ENCODE measurements at places on chromosomes 3 and 15.
A peak's percentile ranks its signal among the peaks of the same experiment; 100 is the strongest.

DNA sequence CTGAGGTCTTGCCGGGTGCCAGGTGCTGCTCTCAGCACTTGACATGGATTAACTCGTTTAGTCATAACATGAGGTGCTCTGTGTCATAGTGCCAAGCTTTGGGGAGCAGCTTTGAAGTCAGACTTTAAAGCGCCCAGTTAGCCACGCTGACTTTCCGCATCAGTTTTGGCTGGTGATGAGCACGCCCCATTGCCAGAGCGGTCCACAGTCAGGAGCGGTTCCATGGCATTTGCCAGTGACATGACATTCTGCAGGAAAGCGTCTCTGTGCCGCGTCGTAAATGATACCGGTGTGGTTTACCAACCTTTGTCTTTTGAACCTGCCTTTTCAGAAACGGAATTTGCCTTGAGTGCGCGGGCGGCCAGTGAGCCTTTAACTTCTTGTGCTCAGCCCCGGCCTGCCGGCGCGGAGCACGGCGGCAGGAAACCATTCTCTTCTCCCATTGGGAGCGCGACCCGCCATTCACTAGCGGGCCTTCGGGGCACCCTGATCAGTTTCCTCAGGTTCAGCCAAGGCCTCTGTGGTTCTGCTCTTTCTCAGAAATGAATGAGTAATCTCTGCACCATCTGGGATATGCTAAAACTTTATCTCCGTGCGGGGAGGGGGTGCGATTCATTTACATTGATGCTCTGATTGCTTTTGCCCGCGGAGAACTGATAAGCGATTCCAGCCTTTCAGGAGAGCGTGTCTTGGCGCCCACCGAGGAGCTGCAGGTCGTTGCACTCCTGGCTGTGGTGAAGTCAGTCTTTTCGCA lies 1.7 kb upstream of the SLC2A2 start:
- no peaks in the 10 kb centered on the region for H3K4me1 ChIP-seq
- DNase-seq, result no peak
- H3K36me3 ChIP-seq, result no peaks in the 10 kb centered on the region
- H3K27ac ChIP-seq, result no peak overlapping the region

- H3K27me3 ChIP-seq, result peaks cover 58% of the 10 kb centered on the region
- H3K27ac ChIP-seq, result no peak overlapping the region
- H3K4me1 ChIP-seq, result peaks cover 28% of the 10 kb centered on the region
- no peak overlapping the region for H3K4me3 ChIP-seq
Measured at GRCh38 chr3:138933981-138934691, 12.8 kb downstream of the FOXL2 start.

- H3K4me3 ChIP-seq, result peak overlapping the region; percentile 100
- H3K27ac ChIP-seq, result peak overlapping the region; percentile 100
- no peaks in the 10 kb centered on the region for H3K27me3 ChIP-seq
Measured at GRCh38 chr3:33442190-33442589, 2.0 kb upstream of the UBP1 start.

- H3K27me3 ChIP-seq, result no peaks in the 10 kb centered on the region
- no peaks in the 10 kb centered on the region for H3K36me3 ChIP-seq
- no peak overlapping the region for H3K27ac ChIP-seq
Measured at GRCh38 chr3:183912895-183913579, 28.4 kb upstream of the PARL start.

DNA sequence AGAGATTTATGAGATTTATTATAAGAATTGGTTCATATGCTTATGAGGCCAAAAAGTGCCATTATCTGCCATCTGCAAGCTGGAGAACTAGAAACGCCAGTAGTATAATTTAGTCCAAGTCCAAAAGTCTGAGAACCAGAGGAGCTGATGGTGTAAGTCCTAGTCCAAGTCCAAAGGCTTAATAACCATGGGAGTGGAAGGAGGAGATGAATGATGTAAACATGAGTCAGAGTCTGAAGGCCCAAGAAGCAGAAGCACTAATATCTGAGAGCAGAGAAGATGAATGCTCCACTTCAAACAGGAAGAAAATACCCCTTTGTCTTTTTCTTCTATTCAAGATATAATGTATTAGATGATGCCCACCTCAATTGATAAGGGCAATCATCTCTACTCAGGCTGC lies 185.7 kb downstream of the CGGBP1 start:
- H3K4me3 ChIP-seq, result no peak overlapping the region
- H3K27me3 ChIP-seq, result no peaks in the 10 kb centered on the region
- no peaks in the 10 kb centered on the region for H3K4me1 ChIP-seq
- H3K27ac ChIP-seq, result no peak overlapping the region
- no peak for DNase-seq

DNA sequence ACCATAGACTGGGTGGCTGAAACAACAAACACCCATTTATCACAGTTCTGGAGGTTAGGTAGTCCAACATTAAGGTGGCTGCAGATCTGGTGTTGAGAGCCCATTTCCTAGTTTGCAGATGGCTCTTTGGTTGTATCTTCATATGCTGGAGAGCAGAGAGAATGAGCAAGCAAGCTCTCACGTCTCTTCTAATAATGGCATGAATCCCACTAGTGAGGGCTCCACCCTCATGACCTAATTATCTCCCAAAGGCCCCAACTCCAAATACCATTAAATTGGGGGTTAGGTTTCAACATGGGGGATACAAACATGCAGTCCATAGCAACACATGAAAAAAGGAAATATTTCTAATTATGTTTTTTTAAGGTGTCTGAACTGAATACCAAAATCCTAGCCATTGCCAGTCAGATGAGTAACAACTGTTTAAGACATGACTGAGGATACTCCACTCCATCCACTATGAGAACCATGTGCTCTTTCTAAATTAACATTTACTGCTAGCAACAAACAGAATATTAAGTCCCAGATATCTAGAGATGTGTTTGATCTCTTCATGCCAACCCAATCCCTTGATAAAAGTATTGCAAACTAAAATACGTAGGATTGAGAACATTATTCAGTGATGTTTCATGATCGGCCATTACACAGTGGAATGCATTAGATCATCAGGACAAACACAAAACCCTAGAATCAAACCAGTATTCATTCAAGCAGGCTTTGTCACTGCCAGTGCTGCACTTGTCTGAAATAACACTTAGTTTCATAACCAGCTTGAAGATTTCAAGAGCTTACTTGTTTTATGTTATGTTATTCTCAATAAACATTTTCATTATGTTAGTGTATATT lies 340.3 kb downstream of the SLC9A9 start:
- no peak for DNase-seq
- H3K27ac ChIP-seq, result no peak overlapping the region
- no peak overlapping the region for H3K4me3 ChIP-seq
- H3K27me3 ChIP-seq, result no peaks in the 10 kb centered on the region
- H3K36me3 ChIP-seq, result no peaks in the 10 kb centered on the region
- peaks cover 2% of the 10 kb centered on the region for H3K4me1 ChIP-seq

- H3K4me3 ChIP-seq, result no peak overlapping the region
- DNase-seq, result no peak
- H3K36me3 ChIP-seq, result no peaks in the 10 kb centered on the region
- no peaks in the 10 kb centered on the region for H3K4me1 ChIP-seq
- no peaks in the 10 kb centered on the region for H3K27me3 ChIP-seq
Measured at GRCh38 chr3:118472586-118472985, 562.1 kb downstream of the IGSF11 start.

- H3K4me3 ChIP-seq, result no peak overlapping the region
- H3K4me1 ChIP-seq, result no peaks in the 10 kb centered on the region
- H3K36me3 ChIP-seq, result no peaks in the 10 kb centered on the region
- no peak overlapping the region for H3K27ac ChIP-seq
Measured at GRCh38 chr3:98690876-98691275, 72.3 kb upstream of the ST3GAL6 start.

DNA sequence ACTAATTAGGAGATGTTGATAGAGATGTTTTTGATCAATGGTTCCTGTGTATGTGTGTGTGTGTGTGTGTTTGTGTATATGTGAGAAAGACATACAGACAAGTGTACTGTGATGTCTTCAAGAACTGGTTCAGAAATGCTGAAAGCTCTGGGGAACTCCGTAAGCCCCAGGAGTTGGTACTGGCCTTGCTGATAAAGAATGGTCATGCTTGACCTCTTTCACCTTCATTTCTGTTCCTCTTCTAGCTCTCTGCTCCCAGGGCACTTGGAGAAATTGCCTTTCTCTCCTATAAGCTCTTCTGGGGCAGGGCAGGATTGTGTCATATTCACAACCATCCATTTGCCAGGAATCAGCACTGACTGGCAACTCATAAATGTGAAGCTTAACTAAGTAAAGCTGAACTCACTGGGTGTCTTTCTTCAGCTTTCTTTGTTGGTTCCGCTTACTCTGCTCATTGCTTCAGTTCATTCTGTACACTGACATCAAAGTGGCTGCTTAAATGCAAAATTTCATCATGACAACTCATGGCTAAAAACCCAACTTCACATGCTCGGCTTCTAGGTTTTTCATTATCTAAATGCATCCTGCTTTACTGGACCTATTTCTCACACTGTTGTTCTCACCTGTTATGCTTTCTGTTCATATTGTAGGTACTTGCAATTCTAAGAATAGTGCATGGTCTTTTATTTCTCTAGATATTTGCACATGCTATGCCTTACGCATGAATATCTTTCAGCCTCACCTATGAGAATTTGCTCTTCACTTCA lies 162.1 kb upstream of the LYSMD4 start:
- no peak for DNase-seq
- no peak overlapping the region for H3K27ac ChIP-seq
- no peaks in the 10 kb centered on the region for H3K36me3 ChIP-seq
- peaks cover 4% of the 10 kb centered on the region for H3K27me3 ChIP-seq
- peaks cover 4% of the 10 kb centered on the region for H3K4me1 ChIP-seq

- no peaks in the 10 kb centered on the region for H3K36me3 ChIP-seq
- H3K4me3 ChIP-seq, result no peak overlapping the region
- H3K27ac ChIP-seq, result no peak overlapping the region
- H3K27me3 ChIP-seq, result no peaks in the 10 kb centered on the region
Measured at GRCh38 chr15:46266661-46267060, 631.8 kb downstream of the SQOR start.

- H3K4me3 ChIP-seq, result no peak overlapping the region
- no peaks in the 10 kb centered on the region for H3K27me3 ChIP-seq
- H3K36me3 ChIP-seq, result peaks cover 9% of the 10 kb centered on the region
- no peak for DNase-seq
- H3K4me1 ChIP-seq, result peaks cover 6% of the 10 kb centered on the region
Measured at GRCh38 chr3:127578802-127579201, 11.7 kb downstream of the TPRA1 start.

DNA sequence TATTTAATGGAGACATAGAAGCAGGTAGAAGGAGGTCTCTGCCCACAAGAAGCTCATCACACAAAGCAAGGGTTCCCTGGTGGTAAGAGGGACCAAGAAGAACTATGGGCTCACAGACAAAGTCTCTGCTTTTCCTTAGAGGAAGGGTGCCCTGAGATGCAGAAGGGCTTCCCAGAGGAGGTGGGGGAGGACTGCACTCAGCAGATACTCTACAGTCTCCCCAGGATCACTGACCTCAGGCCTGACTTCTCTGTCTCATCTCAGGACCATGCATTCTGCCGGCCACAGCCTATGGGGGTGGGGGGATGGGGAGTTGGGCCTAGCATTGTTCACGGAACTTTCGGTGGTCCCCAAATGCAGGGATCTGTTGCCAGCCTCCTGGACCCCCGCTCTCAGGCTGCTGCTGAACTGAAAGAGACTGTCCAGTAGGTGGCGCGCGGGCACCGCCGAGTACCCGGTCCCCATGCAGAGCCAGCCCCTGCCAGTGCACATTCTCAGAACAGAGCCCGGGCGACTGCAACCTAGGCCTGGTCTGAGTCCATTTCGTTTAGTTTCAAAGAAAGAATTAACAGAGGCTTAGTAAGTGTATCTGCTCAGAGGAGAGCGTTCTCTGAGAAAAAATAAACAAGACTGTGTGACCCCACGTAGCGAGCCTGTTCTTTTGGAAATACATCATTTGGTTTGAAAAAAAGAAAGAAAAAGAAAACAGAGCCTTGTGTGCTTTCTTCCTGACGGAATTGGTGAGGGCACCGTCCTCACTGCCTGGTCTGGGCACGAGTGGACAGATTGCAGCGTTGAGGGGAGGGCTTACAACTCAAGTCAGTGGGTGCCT lies 74.1 kb downstream of the LRTM1 start:
- no peak overlapping the region for H3K27ac ChIP-seq
- peaks cover 2% of the 10 kb centered on the region for H3K27me3 ChIP-seq
- DNase-seq, result peak; percentile 20
- no peaks in the 10 kb centered on the region for H3K4me1 ChIP-seq
- H3K4me3 ChIP-seq, result no peak overlapping the region
- H3K36me3 ChIP-seq, result no peaks in the 10 kb centered on the region

DNA sequence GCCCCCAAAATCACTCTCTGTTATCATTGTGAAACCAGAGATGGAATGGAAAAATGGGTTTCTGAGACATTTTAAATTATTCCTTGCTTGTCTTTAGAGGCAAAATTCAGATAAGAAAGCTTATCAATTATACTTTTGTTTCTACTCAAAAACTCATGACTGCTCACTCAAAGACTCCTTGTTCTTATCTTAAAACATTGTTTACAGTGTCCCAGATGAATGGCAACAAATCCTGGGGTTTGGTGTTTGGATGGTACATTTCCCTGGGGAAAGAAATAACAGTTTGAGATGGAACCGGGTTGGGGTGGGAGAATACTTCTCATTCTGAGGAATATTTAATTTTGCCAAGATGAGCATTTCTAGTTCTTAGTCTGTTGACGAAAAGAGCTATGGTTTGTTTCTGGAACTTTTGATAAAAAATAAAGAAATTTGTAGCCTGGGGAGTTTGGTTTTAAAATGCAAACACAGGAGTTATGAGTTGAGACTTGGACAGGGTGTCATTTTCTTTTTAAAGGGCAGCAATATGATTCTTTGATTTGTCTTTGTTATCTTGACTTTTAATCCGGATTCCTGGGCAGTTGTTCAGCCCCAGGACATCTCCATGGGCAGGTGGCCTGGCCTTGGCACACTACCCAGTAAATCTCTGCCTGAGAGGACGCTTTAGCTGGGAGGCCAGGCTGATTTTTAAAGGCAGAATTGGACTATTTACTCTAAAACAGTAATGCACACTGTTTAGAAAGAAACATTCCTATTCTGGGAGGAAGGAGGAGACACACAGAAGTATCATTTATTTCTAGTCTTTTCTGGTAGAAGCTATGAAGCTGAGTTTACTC lies 32.4 kb downstream of the BTD start:
- DNase-seq, result no peak
- H3K36me3 ChIP-seq, result no peaks in the 10 kb centered on the region
- peaks cover 45% of the 10 kb centered on the region for H3K4me1 ChIP-seq

DNA sequence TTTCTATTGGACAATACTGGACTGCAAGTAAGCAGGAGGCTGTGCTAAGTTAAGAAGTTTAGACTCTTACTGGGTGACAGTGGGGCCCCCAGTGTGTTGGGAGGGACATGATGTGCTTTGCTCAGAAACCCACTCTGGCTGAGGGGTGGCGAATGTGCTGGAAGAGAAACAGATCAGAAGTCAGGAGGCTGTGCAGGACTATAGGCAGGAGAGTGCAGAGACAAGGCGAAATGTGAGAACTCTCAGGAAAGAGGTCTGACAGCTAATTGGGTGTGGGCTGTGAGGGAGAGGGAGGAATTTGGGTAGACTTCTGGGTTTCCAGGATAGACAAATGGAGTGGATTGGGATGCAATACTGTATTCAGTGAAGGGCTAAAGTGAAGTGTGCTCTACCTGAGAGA lies 12.0 kb downstream of the SLC24A1 start:
- H3K4me3 ChIP-seq, result no peak overlapping the region
- peaks cover 2% of the 10 kb centered on the region for H3K36me3 ChIP-seq
- H3K4me1 ChIP-seq, result peaks cover 28% of the 10 kb centered on the region
- H3K27me3 ChIP-seq, result no peaks in the 10 kb centered on the region
